Globus pallidus (tissue), 1 donor: ENCODE measurements at places on chromosomes 4 and X.

DNA sequence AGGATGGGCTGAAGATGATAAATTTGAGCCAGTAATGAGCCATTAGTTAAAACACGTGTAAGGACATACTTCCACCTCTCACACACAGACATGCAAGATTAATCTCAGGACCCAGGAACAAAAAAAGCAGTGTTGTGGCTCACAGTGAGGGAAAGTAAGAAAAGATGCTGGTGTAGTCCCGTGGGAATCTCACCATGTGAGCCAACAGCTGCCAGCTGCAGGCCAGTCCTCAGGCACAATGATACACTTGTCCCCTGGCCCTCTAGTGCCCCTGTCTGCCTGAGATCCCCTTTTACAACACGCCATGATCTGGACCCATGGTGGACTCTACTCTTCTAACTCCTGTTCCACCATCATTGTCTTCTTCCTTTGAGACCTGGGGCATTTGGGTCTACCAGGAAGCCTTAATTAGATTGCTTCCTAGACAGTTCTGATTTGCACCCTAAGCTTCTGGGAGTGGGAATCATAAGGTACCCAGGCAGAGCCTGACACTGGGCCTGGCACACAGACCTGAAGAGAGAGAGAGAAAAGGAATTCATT, 194.7 kb downstream of the STIM2 start:
- peak; percentile 11 for DNase-seq

DNA sequence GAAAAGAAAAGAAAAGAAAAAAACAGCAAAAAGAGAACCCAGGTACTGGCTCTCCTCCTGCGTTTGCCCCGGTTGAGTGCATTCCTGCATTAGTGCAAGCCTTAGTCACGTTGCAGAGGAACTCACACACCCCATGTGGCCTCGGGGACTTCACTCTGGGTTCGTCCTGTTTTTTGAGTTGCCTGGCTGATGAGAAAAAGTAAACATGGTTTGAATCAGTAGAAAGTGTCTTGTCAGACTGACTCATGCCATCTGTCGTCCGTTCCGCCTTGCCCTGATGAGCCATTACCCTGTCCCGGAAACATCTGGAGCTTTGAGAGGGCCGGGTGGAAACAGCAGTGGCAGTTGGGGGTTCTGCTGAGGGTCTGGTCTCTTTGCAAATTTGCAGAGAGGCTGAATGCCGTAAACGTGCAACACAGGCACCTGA, 16.3 kb downstream of the CD99 start:
- DNase-seq, result no peak

DNA sequence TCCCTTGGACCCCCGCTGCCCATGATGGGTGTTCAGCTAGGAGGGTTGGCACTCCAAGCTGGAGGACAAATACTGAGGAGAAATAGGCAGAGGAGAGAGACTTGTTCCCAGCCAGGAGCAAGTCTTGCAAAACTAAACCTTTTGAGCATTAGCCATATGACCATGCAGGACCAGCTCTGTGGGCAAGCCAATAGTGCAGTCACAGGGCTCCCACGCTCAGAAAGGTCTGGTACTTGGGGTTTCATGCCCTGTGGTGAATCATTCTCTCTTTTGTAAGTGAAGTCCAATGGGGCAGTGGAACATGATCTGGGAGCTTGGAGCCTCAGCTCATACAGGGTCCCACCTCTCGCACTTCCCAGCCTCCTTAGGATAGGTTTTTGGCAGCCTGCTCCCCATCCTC, 300.9 kb downstream of the BCOR start:
- no peak for DNase-seq

GRCh38 chrX:22800360-22800759, 199.4 kb upstream of the DDX53 start:
- no peak for DNase-seq

DNA sequence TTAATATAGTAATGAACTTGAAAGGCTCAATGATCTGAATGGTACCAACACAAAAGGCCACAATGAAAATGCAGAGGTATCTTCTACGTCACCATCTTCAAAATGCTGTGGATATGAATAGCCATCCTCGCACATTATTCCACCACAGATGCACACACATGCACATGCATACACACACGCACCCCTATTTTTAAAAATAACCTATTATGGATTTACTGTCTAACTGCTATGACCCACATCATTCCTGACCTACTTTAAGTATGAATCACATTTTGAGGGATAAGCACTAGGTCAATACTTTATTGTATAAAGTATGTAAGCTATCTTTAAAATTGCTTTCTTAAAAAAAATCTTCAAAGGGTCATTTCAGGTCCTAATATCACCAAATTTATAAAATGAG, 24.4 kb upstream of the CORIN start:
- no peak for DNase-seq

DNA sequence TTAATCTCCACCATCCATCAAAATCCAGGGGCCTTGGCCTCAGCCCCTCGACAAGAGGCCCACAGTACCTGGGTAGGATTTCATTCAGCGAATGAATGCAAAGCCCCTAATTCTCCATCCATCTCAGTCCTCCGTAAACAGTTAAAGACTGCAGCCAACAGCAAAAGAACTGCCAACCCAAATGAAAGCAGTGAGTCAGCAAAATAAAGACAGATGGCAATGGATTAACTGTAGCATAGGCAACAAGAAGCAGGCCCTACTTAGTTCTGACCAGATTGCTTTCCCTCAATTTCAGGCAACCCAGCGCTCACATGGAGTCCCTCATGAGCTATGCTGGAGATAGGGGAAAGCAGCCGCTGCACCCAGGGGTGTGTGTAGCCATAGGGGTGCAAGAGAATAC, 21.4 kb downstream of the PLAC1 start:
- no peak for DNase-seq

DNA sequence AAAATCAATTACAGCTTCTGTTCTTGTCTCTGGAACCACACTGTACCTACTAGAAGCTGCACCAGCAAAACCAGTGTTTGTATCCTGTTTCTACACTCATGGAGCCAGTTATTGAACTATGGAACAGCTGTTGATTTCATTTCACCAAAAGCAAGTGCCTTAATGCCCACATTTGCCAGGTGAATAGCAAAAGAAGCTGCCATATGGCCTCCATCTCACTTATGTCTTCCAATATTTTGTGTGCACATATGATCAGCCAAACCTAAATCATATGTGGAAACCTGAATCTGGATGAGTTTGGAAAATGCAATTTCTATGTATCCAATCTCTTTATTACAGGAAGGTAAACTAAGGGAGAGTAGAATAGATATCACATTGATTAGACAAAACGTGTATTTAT, 415.8 kb upstream of the GRID2 start:
- no peak for DNase-seq

- no peak for DNase-seq
Observed at GRCh38 chr4:147731580-147732517, at the start of gene ARHGAP10. Gene ARHGAP10 (plus strand): TSS chr4:147732088. CDS start chr4:147732302, 214 bp downstream.

GRCh38 chr4:85477534-85477933, 2.6 kb downstream of the ARHGAP24 start:
- DNase-seq, result no peak

DNA sequence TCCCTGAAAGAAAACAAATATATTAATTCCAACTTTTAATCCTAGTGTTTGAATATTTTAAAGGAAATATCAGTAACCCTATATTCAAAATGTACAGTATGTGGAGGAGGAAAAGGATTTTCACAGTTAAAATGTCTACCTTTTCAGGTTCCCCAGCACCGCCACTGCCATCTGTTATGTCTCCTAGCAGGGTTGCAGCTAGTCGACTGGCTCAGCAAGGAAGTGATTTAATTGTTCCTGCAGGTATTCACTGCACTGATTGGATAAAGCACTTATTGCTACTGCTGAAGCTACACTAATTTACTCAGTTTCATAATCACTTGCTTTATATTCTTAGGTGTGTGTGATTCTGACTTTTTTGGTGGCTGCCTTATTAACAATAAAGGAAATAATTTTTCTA, 65.5 kb upstream of the FHDC1 start:
- DNase-seq, result no peak

DNA sequence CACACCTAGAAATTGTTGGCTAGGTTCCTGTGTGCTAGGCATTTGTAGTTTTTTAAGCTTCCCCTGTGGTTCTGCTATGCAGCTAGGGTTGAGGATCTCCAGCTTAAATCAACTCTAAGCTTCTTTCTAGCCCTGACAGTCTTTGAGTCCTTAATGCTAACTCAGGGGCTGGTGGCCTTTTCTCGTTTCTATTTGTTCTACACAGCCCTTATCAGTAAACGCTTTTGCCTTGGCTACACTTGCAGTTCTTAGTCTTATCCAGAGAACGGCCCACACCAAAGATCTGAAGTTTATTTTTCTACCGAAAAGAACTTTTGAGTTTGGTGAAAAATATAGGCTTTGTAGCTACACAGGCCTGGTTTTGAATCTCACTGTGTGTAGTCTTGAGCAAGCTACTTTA, 212.0 kb downstream of the DHX15 start:
- no peak for DNase-seq

DNA sequence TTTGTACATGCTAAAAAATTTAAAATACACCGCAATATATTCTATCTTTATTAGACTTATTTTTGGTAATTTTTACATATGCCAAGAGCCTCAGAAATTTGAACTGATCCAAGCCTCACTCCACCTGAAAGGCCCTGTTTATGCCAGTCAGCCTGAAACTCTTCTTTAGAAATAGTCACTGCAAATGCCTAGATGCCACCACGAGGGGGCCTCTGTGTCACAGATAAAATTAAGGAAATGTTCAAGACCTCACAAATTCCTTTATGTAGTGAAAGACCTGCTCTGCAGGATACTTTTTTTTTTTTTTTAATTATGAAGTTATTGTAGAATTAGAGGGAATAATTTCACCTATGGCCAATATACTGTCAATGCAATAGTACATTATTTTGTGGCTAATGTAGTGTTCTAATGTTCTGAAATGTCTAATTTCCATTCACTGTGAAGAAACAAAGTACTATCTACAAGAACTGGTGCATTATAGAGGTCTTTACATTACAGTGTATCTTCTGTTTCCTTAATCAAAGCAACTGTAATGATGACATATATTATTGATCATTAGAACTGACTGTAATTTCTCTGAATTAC, 69.8 kb downstream of the DTHD1 start:
- peak; percentile 90 for DNase-seq

- DNase-seq, result no peak
Observed at GRCh38 chr4:70688795-70689231, 481 bp downstream of the UTP3 start.

GRCh38 chr4:151481813-151482212, 72.8 kb downstream of the FHIP1A start:
- DNase-seq, result no peak

DNA sequence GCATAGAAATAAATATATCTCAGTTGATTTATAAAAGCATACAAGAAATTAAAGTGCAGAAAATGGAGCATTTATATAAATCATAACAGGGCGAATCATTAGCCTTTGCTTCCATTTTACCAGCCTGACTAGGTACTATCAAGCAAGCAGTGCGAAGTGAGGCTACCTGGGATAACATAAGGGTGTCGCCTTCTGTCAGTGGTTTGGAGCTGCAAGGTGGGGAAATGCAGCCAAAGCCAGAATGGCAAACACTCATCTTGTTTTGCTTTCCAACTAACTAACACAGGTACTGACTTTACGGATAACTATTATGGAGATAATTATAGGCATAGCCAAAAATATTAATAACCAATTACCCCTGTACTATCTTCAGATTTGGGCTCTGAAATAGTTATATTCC, 1459.8 kb downstream of the RAPGEF2 start:
- DNase-seq, result no peak

DNA sequence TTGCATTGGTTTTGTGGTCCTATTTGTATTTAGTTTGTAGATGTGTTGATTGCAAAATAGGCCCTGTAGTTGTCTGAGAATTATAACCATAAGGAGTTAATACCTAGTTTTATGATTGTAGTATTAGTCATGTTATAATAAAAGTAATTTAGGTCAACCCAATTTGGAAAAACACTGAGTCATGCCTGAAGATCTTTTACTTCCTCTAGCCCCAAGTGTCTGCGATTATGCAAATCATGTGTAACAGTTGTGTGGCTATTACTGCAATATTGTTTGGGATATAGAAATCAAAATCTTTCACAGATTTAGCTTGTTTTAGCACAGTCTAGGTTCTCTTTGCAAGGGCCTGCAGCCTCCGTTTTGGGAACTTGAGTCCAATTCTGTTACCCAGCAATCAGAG, 12.6 kb downstream of the SRD5A3 start:
- DNase-seq, result no peak

DNA sequence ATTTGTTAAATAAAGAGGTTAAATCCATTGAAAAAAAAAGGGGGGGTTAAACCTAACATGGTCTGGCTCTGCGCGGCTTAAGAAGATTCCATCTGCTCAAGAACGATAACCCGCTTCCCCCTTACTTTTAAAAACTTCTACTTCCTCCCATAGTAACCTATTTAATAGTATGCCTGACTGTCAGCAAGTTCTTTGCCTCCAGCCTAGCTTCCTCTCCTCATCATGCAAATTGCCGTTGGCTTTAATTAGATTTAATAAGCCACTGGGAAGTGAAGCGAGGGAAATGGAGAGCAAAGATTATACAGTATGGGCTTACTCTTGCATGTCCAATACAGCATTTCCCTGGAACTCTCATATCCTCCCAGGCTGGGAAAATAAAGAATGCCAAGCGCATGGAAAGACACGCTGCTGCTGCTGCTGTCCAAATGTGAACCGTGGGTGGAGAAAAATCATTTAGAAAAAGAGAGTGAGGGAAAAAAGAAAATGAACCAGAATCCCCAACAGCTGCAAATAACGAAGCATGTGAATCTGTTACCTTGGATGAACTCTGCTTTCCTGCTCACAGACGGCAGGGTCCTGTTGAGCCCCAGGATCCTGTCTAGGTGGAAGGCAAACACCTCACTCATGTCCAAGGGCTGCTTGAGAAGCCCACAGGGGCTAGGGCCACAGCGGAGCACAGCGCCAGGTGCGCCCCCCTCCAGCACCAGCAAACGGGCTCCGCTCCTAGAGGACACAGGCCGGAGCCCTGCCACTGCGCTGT, 2.7 kb downstream of the GASK1B start:
- no peak for DNase-seq

DNA sequence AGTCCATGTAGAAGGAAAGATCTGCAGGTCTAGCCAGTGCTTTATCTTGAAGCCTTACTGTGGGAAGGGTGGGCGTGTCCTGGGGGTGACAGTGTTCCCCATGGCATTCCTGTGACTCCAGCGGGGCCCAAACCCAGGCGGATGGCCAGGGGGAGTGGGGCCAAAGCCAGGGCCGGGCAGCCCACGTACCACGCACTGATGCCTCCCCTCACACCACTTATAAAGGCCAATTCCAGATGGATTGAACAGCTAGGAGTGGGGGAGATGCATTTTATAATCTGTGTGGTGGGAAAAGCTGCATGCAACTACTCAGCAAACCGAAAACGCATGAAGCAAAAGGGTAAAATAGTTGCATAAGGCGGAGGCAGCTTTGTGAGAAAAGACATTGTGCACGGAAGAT, 36.4 kb downstream of the NELFA start:
- no peak for DNase-seq
